ENCODE measurements at places on chromosomes 5 and 9. TPM values are rescaled to one million over a fixed set of nuclear protein-coding genes. Genes with fewer than 3 reads are reported as not detected.

The EIF4E1B gene
- not detected for total RNA-seq

The AQP7 gene
- total RNA-seq = not detected

The MYOT gene
- total RNA-seq = not detected

The RHOBTB3 gene
- total RNA-seq = 151 TPM

The OTULINL gene
- 19.9 TPM for total RNA-seq

The SPINK13 gene
- not detected for total RNA-seq

The PSAT1 gene
- 161 TPM for total RNA-seq

The DMRT3 gene
- total RNA-seq = not detected

All from myometrial cell (primary cell).